ENCODE measurements at places on chromosomes 1 and 21.

- no peak for DNase-seq
Observed at GRCh38 chr1:152487871-152488270, 22.7 kb upstream of the LCE5A start.

GRCh38 chr1:231926340-231926739, 299.8 kb downstream of the DISC1 start:
- DNase-seq = no peak

GRCh38 chr1:110184446-110184845, 25.7 kb upstream of the KCNC4 start:
- DNase-seq = peak; percentile 7

- DNase-seq = no peak
Observed at GRCh38 chr1:228337711-228338520, 68.7 kb downstream of the TRIM11 start.

GRCh38 chr1:114561333-114561732, 20.1 kb downstream of the BCAS2 start:
- DNase-seq = no peak

DNA sequence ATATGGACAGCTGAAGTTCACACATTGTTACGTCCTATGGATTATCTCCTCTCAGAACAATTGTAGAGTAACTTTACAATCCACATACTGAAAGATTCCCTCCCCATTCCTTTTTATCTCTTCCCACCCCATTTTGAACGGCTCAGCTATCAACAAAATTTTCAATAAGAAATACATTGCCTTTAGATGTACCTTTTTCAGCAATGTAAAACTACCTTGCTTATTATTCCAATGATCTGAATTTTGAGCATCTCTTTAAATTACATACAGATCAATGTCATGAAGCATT, 503.7 kb downstream of the SMYD3 start:
- DNase-seq = no peak

DNA sequence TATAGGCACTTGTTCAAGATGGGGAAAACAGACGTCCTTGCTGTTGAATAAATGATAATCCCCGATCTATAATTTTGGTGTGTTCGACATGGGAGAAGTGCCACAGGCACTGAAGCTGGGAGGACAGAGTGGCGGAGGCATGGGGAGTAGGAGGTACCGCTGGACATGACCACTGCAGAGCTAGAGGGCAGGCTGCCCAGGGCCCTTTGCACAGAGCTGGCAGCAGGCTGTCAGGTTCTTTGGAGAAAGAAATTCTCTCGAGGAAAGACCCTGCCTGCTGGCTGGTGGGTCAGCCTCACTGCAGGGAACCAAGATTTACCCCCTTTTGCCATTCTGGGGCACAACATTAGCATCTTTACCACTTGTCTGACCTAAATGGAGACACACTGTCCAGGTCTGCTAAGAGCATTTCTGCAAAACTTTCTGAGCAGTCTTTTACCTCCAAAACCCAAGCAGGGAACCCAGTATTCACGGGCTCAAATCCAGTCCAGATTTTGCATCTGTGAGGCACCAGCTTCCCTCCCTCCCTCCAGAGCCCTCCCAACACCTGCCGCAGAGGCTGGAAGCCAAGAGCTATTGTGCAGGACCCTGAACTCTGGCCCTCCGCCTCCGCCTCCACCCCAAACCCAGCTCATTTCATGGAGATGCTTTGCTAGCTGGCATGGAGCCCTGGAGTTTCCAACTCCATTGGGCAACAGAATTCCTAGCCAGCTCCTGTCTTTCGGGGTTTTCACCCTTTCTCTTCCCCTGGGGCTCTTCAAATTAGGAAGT, 142.3 kb downstream of the PLXNA2 start:
- peak; percentile 92 for DNase-seq

GRCh38 chr1:231236938-231237337, 4.1 kb upstream of the GNPAT start:
- DNase-seq = no peak

DNA sequence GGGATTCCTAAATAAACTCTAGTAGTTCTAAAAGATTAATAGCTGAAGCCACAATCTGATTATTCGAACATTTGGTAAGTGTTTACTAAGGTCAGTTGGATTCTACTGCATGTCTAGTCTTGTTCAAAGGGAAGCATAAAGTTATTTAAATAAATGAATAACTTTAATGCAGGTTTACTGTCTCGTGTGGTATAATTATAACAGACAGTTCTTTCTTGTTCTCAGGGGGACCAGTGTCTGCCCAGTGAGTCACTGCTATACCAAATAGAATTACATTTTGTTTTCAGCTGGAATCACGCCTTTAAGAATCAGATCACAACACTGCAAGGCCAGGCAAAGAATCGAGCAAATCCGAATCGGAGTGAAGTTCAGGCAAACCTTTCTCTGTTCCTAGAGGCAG, 45.1 kb downstream of the SMG7 start:
- DNase-seq = no peak

DNA sequence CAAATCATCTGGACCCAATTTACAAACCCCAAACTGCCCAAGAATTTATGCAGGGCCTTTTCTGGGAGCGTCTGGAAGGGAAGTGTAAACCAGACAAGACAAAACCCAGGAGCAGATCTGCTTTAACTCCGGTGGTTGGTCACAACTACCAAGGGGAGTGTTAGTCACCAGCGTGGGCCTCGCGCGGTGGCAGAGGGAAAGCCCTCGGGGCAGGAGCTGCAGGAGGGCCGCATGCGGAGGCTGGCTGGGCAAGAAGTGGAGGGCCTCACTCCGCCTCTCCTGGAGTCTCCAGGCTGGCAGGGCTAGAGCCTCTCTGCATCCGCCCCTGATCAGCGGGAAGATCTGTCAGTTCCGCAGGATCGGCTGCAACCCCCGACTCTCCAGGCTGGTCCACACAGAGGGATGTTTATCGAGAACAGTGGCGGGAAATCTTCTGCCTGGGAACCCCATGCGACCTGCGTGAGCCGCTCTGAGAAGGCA, 2.0 kb downstream of the COL24A1 start:
- no peak for DNase-seq

- DNase-seq = no peak
Observed at GRCh38 chr21:27954543-27955165, 987.8 kb upstream of the ADAMTS5 start.

GRCh38 chr1:179229214-179230140, at the start of gene ABL2:
Gene ABL2, minus strand, starts transcription at chr1:179229677. Its CDS starts 280 bp downstream, at chr1:179229397.
- peak; percentile 78 for DNase-seq

GRCh38 chr1:53182716-53183094, 13.9 kb upstream of the CPT2 start:
- DNase-seq = no peak

- DNase-seq = no peak
Observed at GRCh38 chr1:153745417-153745816, 17.6 kb downstream of the INTS3 start.

DNA sequence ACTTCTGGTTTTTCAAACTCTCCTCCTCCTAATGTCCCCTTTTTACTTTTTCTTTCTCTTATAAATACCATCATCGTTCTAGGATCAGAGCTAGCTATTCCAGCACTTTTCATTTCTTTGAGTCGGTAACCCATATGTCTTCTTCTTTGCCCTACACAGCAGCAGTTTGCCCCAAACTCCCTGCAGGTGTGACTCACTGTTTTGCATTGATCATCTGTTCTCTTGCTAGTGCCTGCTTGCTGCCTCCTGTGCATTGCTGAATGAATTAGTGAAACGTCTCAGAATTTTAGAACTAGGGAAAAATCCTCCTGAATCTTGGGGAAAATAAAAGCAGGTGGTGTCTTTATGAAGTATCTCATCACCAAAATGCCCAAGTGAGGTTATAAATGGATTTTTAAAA, 21.7 kb downstream of the KCNK2 start:
- no peak for DNase-seq

- DNase-seq = no peak
Observed at GRCh38 chr21:33293811-33294216, 27.6 kb downstream of the IL10RB start.

- DNase-seq = no peak
Observed at GRCh38 chr1:117271959-117272358, 61.2 kb upstream of the VTCN1 start.

- no peak for DNase-seq
Observed at GRCh38 chr1:28058971-28059878, 29.2 kb downstream of the EYA3 start.

DNA sequence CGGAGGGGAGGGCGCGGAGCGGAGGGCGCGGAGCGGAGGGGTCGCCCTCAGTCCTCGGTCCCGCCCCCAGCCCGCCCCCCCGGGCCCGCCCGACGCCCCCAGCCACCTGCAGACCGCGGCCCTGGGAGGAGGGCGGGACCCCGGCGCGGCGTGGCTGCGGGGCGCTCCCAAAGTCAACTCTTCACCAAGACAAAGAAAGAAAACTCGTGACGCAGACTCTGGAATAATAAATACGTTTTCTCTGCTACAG, 1.2 kb downstream of the HES4 start:
- no peak for DNase-seq

DNA sequence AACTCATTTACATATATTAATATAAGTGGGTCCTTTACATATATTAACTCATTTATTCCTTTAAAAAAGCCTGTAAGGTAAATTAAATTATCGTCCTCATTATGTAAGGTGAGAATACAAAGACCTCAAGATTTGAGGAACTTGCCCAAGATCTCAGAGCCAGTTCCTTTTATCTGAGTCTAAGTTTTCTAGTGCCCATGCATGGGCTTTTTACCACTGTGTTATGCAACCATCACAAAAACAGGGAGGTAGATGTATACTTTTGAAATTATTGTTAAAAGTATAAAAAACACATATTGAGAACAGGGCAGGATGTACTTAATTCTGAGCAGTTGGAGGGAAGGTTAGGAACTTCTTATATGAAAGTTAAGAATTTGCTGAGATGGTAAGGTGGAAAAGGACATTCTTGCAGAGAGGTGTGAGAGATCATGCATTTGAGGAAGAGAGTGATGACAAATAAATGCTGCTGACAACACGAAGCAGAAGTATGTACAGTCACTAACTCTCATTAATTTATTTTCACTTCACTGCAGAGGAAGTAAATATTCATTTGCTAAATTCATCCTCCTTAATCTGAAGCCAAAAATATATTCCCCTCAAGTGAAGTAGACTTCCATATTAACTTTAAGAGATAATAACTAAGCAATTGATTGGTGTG, 28.9 kb upstream of the LYPLAL1 start:
- no peak for DNase-seq

GRCh38 chr1:178374016-178374415, 122.7 kb downstream of the CLEC20A start:
- DNase-seq = no peak

- no peak for DNase-seq
Observed at GRCh38 chr1:15949453-15950245, 26.3 kb downstream of the ZBTB17 start.

- DNase-seq = no peak
Observed at GRCh38 chr1:10779841-10780240, 16.6 kb downstream of the CASZ1 start.

GRCh38 chr1:93734999-93735398, 53.4 kb upstream of the BCAR3 start:
- DNase-seq = no peak

DNA sequence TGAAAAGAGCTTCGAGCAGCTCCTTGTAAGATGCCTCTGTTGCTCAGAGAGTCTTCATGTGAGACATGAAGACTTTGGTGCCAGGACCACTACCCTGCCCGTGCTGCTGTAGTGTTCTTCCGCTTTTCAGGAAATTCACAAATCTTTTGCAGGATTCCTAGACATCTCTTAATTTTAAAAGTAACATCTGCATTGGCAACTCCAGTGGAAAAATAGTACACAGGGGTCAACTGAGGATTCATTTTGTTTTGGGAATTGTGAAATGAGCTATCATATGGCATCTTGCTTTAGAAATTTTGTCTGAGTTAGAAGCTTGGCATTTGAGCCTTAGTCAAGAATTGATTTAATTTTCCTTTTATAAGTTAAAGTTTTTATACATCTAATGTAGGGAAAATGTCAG, 7.2 kb downstream of the PRDM2 start:
- DNase-seq = no peak

- DNase-seq = no peak
Observed at GRCh38 chr1:229108598-229109201, 162.2 kb upstream of the RAB4A start.

DNA sequence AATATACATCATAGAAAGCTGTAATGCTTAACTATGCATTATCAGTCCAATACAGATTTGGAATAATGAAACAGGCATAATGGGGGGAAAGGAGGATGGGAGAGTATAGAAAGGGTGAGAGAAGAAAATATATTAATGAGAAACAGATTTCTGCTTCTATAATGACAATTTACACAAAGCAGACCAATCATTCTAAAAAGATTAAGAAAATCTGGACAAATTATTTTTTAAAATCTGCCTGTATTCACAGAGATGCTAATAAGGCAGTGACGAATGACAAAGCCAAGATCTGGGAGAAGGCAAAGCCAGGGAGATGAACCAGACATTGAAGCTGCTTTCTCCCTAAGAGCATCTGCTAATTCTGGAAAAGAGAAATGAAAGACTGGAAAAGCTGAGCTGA, 50.0 kb downstream of the SPATA6 start:
- no peak for DNase-seq

DNA sequence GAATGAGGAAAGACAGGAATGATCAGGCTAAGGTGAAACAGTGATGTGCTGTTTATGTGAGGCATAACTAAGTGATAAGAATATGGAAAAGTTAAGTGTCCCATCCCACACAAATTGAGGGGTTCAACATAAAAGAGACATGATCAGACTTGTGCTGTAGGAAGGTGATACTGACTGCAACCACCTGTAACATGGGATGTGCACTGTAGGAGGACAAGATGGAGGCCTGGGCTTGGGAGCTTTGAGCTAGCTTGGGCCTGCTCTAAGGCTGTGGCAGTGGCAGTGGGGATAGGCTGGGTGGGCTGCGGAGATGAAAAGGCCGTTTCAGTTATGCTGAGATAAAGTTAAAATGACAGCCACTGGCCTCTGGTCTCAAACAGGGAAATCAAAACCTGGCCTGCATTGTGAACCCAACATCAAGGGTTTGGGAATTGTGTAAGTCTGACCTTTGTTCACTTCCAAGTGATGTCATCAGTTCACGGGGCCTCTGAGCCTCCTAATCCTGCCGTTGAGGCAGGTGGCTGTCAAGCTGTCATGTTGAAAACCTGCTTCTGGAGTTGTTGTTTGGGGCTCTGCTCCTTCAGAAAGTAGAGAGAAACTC, 61.2 kb upstream of the TENT5C start:
- DNase-seq = no peak

DNA sequence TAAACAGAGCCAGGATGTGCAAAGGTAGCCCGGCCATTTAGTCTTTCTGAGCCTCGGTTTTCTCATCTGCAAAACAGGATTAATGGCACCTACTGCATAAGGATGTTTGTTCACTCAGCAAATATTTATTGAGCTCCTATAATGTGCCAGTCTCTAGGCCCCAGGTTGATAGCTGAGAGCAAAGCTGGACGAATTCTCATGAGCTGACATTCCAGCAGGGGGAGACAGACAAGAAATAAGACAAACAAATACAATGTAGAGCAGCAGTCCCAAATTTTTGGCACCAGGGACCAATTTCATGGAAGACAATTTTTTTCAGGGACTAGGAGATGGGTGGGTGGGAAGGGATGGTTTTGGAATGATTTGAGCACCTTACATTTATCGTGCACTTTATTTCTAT, 74.3 kb upstream of the PAX7 start:
- DNase-seq = no peak
